ENCODE measurements at places on chromosomes 16 and 17.

GRCh38 chr16:80583466-80583865 lies 42.7 kb downstream of the DYNLRB2 start:
- DNase-seq, result no peak

GRCh38 chr17:57892820-57893595 lies 43.2 kb upstream of the MRPS23 start:
- DNase-seq, result peak; percentile 14

- no peak for DNase-seq
Measured at GRCh38 chr17:50627036-50627781, 7.5 kb upstream of the ABCC3 start.

- no peak for DNase-seq
Measured at GRCh38 chr16:59759296-59759695, 1025.2 kb upstream of the GOT2 start.

DNA sequence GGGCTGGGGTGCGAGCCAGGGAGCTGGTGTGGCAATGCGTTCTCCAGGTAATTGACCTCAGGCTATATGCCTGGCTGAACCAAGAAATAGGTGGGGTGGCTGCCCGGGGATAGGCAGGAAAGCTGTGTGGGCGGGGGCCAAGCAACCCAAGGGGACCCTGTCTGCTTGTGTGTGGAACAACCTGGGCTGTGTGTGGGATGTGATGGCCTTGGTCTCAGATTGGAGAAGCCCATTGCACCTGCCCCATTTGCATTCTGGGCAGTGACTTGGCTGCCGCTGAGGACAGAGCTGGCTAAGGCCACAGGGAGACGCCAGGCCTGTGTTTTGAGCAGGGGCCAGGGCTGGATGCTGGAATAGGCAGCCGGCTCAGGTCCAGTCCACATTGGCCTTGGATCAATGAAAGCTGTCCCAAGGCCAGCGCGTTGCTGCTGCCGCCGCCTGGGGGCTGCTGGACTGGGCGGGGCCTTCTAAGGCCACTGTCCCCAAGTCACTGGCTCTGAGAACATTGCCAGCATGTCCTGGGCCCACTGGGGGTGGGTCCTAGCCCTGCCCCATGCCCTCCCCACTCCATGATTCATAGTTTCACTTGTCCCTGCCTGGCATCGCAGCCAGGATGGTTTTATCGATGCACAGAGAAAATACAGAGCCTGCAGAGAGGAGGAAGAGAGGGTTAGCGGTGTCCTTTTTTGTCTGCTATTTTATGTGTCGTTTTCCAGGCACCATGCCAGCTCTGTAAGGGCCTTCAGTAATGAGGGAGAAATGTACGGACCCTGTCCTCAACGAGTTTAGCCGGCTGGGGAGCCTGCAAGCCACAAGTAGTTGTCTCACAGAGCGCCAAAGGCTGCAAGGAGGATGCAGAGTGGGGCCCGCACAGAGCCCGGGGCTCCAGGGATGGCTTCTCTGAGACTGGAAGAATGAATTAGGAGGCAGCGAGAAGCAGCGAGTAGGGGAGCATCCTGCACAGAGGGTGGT lies 43.9 kb downstream of the NKD1 start:
- no peak for DNase-seq

GRCh38 chr16:50153596-50154419 lies 702 bp downstream of the TENT4B start:
- no peak for DNase-seq
